ENCODE measurements at places on chromosomes 7 and 10.

DNA sequence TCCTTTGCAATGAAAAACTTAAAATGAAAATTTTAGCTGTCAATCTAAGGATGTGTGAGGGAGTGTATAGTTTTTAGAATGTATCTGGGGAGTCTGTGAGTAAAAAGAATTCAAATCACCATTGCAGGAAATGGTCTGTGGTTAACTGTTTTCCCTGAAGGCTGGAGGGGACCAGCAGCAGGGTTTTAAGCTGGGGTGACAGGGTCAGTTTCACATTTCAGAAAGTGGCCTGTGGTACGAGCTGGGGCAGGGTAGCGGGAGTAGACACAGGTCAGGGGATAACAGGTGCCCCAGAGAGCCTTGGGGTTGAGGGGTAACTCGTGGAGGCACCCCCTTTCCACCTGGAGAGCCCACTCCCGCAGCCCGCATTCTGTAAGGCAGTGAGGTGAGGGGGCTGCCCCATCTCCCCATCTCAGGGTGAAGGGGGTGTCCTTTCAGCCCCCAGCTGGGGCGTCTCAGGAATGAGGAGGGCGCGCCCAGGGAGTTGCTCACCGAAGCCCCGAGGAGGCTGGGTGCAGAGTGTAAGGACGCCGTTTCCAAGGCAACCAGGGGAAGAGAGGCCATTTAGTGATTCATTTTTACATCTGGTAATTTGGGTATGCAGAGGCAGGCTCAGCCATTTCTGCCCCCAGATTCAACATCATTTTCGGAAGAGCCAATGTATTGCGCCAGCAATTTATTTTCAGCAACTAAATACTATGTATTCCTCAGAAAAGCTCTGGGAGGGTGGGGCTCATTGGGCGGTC, 168.9 kb downstream of the SLIT1 start:
- no peak for DNase-seq

- DNase-seq: no peak
These were observed 16.0 kb downstream of the SEMA3C start for GRCh38 chr7:80902716-80903308.

GRCh38 chr7:128948976-128949760, 11.4 kb downstream of the IRF5 start:
- no peak for DNase-seq

DNA sequence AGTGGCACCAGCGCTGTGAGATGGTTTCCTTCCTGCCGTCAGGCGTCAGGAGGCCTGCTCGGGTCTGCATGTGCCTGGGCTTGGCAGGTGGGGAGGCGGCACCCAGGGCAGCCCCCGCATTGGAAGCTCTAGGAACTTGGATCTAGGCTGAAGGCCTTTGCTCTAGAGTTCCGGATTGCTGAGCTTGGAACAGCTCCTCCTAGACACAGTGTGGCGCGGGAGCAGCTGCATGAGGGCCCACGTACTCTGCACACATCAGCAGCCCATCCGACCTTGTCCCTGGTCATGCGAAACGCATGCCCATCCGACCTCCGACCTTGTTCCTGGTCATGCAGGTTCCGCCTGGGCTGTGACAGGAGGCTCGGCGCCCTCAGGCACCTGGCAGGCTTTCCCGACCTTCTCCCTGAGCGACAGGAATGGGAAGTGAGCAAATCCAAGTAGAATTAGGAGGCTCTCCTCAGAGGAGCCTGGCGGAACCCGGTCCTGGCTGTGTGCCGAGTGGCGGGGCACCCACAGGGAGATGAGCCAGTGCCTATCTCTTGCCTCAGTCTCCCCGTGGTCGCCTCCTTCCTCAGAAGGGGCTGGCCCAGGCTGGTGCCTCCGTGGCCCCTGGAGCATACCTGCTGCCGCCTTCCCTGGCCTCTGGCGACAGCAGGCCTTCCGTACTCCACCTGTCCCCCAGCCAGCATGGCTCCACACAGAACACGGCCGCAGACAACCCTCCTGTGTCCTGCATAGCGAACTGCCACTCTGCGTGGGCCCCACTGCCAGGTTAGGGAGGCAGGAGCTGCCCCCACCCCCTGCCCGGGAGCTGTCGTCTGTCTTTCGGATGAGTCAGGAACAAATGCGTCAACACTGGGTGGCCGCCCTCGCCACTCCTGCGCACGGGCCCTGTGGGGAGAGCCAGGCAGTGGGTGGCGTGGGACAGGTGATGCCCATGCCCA, 12.0 kb downstream of the GET4 start:
- no peak for DNase-seq

- DNase-seq: peak; percentile 7
These were observed 24.8 kb upstream of the EIF5AL1 start for GRCh38 chr10:79487296-79488194.

DNA sequence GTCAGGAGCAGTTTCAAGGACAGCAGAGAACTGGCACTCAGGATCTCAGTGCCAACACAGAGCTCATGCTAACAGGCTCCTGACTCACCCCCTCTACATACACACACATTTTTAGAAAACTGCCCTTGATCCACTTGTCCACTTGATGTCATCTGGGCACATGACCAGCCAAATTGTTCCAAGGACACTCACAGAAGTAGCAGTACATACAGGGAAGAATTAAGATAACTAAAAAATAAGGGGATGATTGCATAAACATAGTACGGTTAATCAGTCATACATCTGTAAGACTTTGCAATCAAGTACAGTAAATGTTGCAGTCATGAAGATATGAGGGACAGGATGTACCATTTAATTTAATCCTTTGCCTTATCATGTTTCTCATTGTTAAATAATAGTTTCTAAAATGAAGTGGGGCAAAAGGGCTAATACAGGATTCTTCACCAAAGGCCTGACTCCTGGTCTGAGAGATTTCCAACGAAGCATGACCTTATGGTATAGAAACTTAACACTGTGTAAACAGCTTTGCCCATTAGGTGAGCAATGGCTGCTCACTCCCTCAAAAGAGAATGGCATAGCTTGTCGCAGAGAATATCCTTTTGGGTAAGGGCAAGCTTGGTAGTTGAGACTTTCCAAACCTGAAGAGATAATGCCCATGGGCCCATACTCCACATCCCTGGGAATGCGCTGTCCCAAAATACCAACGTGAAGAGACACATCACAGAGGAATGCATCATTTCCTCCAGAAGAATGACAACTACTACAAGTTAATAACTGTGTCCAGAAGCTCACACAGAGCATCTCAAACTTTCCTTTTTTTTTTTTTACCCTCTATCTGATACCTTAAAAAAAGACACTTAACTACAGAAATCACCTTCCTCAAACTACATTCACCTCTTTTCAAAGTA, 94.1 kb downstream of the ARMH3 start:
- no peak for DNase-seq

- DNase-seq: no peak
These were observed 34.8 kb upstream of the INMT start for GRCh38 chr7:30717181-30717580.

DNA sequence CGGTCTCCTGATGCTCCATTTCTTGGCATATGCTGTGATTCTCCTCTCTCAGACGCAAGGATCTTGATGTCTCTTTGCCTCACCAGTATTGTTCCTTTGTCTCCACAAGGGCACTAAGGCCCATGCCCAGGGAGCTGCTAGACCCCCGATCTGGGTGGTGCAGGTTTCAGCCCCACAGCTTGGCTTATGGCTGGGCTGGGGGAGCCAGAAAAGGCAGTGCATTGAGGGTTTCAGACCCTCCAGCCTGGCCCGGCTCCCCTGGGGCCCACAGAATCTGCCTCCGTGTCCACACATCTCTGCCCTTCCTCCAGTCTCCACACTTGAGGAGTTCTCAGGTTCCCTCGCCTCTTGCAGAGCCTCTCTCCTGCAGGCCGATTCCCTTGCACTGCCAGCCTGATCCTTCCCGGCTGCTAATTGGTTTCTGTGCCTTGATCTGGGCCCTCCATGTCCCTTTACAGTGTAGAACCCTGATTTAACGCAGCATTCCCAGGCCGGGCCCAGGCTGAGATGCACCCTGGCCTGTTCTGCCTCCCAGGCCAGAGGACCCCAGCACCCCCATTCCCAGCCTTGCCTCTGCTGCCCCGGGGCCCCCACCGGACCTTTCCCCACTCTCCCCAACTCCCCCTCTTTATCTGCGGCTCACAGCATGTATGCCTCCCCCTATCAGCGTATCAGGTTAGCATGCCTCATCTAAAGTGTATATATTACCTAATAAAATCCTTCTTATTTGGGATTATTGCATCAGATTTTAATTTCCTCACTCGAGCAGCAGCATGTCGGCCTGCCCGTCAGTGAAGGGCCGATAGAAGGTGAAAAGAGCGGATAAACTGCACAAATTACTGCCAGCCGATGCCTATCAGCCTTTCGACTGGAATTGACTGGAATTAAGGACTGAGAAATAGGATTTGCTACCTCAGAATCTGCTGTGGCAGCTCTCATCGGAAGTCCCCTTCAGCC, 145.7 kb downstream of the C10orf105 start:
- DNase-seq: no peak

DNA sequence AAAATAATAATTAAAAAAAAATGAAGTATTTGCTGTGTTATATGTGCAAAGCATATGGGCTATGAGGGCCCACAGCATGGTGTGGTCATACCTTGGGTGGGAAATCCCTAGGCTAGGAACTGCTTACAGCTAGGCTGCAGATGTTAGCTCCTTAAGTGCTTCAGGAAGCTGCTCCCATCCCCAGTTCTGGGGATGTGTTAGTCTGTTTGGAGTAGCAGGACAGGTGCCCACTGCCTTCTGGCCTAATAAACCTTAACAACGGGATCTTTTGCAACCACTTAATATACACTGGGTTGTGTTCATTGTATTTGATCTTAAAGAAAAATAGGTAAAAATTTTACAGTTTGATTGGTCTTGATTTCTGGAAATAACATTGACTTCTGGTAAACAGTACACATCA, 46.3 kb downstream of the HK1 start:
- DNase-seq: no peak

DNA sequence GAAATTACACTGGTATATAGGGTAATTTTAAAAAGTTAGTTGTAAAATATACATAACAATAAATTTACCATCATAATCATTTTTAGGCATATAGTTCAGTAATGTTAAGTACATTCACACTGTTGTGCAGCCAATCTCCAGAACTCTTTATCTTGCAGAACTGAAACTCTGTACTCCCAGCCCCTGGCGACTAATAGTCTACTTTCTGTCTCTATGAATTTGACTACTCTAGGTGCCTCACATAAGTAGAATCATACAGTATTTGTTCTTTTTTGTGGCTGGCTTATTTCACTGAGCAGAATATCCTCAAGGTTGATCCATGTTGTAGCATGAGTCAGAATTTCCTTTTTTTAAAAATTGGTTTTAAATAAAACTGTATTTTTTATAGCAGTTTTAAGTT, 41.4 kb downstream of the NRF1 start:
- no peak for DNase-seq

DNA sequence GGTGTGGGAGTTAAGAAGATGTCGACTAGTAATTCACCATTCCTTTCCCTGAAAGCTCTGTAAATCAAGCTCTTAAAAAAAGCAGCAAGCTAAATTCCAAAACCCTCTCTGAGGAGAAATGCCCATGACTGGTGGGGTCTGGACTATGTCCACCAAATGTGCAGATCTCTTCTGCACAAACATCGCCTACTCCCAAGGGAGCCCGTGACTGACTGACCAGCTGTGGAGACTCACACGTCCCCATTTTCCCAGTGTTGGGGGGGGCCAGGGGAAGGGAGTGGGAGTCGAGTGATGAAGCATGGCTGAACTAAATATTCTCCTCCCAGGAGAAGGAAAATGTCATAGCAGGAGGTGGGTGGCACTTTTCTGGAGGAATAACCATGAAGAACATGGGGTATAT, 164.1 kb upstream of the HPS1 start:
- DNase-seq: no peak

GRCh38 chr7:25965405-25966123, 186.4 kb upstream of the NFE2L3 start:
- DNase-seq: no peak

DNA sequence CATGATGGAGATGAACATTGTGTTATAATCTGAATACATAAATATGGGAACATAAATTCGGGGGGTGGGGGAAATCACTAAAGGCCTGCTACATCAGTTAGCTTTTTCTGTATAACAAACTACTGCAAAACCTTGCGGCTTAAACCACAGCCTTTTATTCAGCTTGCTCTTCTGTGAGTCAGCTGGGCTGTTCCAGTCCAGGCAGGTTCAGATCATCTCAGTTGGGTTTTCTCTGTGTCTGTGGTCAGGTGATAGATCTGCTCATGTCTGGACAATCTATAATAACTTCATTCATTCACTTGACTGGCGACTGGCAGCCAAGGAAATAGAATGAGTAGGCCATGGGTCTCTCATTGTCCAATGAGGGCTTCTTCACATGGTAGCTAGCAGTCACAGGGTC, 23.5 kb downstream of the HTR7 start:
- DNase-seq: no peak

DNA sequence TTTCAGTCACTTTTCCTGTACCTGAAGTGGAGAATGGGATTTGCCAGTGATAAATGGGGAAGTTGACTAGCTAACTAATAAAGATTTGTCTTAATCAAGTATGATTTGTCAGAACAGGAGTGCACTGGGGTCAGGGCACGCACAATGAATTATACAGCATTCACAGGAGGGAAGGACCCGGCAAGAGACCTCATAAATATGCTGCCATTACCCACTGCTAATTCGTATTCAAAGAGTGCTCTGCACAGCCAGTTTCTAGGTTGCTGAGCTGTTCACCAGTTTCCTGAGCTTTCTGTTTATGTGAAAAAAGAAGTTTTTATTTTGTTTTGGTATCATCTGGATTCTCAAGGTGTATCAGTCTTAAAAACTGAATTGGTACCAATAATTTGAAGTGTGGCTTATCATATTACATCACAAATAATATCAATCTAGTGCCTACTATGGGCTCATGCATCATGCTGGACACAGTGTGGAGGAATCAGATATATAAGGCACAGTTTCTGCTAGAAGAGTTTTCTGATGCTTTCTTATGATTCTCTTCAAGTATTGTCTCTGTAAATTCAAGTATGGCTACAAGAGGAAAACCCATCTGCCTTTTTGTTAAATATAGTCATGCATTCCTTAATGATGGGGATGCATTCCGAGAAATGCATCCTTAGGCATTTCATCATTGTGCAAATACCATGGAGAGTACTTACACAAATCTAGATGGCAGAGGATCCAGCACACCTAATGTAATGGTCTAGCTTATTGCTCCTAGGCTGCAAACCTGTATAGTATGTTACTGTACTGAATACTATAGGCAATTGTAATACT, 202.2 kb downstream of the VTI1A start:
- DNase-seq: no peak

- DNase-seq: no peak
These were observed 145.1 kb downstream of the RGS10 start for GRCh38 chr10:119397416-119397815.

- DNase-seq: no peak
These were observed 108.4 kb upstream of the NPY start for GRCh38 chr7:24175603-24176002.

GRCh38 chr10:43235070-43235900, 31.6 kb downstream of the RASGEF1A start:
- no peak for DNase-seq

Data from stimulated activated CD4-positive, alpha-beta T cell treated with anti-CD3 and anti-CD28 coated beads, Interleukin-12 subunit alpha, Interleukin-12 subunit beta, amount 100 ng/mL, for 24 hours (primary cell).